ENCODE measurements at places on chromosomes 2 and 18.

- no peak for DNase-seq
These were observed 24.3 kb downstream of the ADD2 start for GRCh38 chr2:70743677-70744076.

DNA sequence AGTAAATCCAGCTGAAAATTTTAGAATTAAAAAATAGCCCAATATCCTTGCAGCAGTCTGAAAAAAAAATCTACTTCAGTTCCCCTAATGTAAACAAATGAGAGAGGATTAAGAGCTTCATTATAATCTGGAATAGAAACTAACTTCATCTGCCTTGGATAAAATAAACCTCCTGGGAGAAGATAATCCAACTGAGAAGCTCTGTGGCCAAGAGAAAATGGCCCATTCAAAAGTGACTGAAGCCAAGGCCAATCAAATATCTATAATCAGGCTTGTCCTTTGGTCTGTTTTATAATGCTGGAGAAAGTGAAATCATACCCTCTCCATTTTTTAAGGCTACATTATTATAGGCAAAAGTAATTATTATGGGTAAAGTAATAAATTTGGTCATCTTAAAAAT is 110.0 kb downstream of the NEB start:
- no peak for DNase-seq

- DNase-seq, result peak; percentile 51
These were observed 426.9 kb downstream of the CDH2 start for GRCh38 chr18:27750014-27750413.

DNA sequence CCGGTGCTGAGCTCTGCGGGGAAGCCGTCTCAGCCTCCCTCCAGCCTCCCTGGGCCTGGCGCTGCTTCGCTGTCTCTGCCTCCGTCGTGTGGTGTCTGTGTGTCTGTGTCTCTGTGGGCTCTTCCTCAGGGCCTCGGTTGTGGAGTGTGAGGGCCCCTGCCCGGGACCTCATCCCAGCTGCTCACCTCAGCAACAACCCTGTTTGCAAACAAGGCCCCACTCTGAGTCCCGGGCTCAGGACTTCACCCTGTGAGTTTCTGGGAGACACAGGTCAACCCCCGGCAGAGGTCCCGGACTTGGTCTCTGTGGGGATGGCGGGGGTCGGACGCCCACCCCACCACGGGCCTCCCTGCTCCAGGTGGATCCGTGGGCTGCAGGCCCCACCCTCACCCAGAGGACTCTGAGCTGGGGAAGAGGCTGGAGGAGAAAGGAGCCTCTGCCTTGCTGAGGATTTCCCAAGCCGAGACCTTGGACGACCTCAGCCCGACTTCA is 127.4 kb upstream of the CTDP1 start:
- no peak for DNase-seq

DNA sequence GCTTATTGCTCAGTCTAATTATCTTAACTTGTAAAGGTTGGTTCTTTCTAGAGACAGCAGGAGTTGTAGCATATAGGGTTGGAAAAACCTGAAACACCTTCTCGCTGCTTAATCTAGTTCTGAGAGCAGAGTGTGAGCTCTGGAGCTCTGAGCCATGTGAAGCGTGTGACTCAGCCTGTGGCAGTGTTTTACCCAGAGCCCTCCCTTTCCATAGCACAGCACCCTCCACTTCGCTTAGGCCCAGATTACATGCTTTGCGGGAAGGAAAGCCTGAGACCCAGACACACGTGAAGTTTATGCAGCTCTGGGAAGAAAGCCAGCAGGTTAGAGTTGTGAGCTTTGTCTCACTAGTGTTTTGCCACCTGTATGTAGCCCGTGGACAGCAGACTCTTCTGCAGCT is 74.5 kb downstream of the INPP4A start:
- DNase-seq, result no peak

- peak; percentile 55 for DNase-seq
These were observed 495.8 kb downstream of the NRXN1 start for GRCh38 chr2:50535971-50536759.

GRCh38 chr2:150853263-150853662 is 365.8 kb upstream of the RND3 start:
- DNase-seq, result peak; percentile 24

DNA sequence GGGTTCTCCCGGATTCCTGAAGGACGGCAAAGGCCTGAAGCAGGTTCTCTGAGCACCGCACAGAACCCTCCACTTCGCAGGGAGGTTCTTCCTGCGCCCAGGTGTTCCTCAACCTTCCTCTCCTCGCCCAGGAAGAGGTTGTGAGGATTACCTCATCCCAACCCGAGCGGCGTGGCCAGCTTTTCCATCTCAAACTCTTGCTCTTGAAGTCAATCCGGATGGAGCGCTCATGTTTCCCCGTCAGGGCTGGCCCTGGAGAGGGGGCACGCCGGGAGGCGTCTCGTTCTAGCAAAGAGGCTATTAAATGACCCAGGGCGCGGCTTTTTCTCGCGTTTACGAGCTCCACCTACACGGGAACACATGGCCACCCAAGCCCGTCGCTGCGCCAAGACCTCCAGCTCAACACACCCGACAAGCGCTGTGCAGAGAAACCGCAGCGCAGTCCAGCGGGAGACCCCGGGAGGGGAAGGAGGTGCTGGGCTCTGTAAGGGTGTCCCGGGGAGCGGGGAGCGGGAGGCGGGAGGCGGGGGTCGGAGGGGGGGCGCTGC is 540 bp upstream of the RAB10 start:
- DNase-seq, result peak; percentile 85

- DNase-seq, result peak; percentile 58
These were observed 20.0 kb upstream of the RNF149 start for GRCh38 chr2:101328474-101329007.

GRCh38 chr2:239305222-239305575 is 95.6 kb downstream of the HDAC4 start:
- DNase-seq, result no peak

DNA sequence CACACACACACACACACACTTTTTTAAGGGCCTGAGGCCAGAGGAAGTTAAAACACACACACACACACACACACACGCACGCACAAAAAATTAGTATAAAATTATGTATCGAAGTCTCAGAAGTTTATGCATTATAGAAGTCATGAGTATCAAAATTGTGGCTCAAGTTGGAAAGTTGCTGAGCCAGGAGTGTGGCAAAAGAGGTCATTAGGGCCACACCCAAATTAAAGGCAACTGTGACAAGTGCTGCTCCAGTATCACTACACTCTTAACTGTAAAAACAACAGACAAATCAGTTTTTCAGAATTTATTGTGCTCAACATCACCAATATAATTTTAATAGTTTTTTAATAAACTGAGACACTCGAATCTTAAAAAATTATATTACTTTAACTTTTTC is 36.9 kb downstream of the YWHAQ start:
- no peak for DNase-seq

- no peak for DNase-seq
These were observed 48.9 kb upstream of the SH3RF3 start for GRCh38 chr2:109080109-109080508.

GRCh38 chr2:102238039-102238756 is 51.4 kb downstream of the IL1RL2 start:
- DNase-seq, result no peak

GRCh38 chr2:188391354-188391753 is 99.7 kb downstream of the GULP1 start:
- no peak for DNase-seq

DNA sequence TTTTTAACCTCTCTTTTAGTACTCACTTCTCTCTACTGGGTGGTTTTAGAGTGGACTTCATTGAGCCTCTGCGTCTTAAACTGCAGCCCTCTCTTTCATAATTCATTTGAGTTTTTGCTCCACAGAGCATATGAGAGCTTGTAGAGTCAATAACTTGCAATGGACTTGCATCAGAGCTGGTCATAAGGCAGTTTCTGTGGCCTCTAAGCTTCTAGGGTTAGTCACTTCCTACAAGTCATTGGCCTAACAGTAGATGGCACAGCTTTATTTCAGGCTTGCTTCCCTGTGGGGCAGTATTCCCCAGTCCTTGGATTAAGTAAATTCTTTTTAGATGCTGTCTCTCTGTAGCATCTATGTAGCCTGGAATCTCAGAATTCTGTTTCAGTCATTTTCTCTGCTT is 1435.7 kb downstream of the LRP1B start:
- DNase-seq, result no peak

GRCh38 chr2:150462770-150463169 is 24.7 kb downstream of the RND3 start:
- no peak for DNase-seq

GRCh38 chr2:161160226-161161073 is at the start of gene TANK:
TANK (plus strand) TSS chr2:161160428; CDS start chr2:161179663, 19,235 bp downstream.
- peak; percentile 95 for DNase-seq

DNA sequence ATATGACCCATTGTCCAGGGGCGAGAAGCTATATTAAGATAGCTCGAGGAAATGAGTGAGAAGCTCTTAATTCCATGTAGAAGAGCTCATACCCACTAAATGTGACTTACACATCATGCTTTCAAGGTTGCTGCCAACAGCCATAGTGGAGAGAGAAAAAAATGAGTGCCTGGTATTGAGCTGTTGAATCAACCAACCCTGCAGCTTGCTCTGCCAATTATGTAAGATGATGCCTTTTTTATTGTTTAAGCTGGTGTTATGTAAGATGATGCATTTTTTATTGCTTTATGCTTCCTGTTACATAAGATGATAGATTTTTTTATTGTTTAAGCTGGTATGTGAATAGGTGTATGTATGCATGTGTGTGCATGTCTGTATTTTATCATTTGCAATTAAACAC is 228.2 kb downstream of the CCDC178 start:
- DNase-seq, result no peak

- DNase-seq, result no peak
These were observed 2.5 kb upstream of the SP100 start for GRCh38 chr2:230413479-230413878.

- no peak for DNase-seq
These were observed 245.7 kb upstream of the RND3 start for GRCh38 chr2:150733051-150733618.

- DNase-seq, result no peak
These were observed 439.8 kb upstream of the SLC14A2 start for GRCh38 chr18:45175511-45175910.

- no peak for DNase-seq
These were observed 17.6 kb upstream of the CLIP4 start for GRCh38 chr2:29097569-29097968.

- no peak for DNase-seq
These were observed 1049.2 kb upstream of the ZEB2 start for GRCh38 chr2:145569108-145569507.

GRCh38 chr18:28422577-28422976 is 245.6 kb upstream of the CDH2 start:
- no peak for DNase-seq

GRCh38 chr18:48109961-48110493 is 179.6 kb upstream of the SMAD2 start:
- DNase-seq, result no peak

DNA sequence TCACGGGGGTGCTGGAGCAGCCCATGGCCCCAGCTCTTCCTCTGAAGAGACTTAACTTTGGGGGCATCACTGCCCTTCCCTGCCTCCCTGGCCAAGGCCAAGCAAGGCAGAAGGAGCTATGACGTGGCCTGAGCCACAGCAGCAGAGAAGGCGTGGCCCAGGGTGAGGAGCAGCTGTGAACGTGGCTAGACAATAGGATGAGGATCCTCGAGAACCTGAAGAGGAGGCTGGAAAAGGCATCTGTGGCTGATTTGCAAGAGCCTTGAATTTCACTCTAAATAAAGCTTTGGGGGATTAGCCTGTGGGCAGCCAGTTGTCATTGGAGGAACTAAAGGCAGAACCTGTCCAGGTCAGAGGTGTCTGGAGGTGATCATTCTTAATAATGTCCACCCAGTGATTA is 652.9 kb upstream of the ID2 start:
- DNase-seq, result no peak

DNA sequence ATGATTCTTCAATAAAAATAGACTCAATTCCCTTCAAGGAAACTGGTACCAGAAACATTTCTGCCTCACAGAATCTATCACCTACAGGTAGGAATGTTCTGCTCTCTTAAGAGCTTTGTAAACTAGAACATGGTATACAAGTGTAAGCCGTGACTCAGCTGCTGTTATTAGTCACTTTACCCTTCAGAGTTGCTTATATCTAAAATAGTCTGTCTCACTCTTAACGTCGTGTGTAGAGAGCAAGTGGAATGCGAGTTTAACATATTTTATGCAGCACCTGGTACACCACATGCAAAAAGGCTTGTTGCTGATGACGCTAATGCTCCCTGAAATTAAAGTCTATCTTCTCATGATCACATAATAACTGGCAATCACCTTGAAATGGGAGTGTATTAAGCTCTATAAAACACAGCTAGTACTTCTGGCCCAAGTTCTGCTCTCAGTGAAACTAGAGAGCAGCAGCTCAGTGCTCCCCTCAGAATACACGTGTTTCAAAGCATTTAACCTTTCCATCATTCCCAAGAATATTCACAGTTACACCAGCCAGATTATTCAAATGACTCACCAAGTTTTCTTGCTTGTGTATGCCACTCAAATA is 420.0 kb downstream of the ZEB2 start:
- no peak for DNase-seq

- DNase-seq, result no peak
These were observed 173.7 kb downstream of the FBXO15 start for GRCh38 chr18:73973972-73974371.
